ENCODE measurements at places on chromosomes 7 and 10.

DNA sequence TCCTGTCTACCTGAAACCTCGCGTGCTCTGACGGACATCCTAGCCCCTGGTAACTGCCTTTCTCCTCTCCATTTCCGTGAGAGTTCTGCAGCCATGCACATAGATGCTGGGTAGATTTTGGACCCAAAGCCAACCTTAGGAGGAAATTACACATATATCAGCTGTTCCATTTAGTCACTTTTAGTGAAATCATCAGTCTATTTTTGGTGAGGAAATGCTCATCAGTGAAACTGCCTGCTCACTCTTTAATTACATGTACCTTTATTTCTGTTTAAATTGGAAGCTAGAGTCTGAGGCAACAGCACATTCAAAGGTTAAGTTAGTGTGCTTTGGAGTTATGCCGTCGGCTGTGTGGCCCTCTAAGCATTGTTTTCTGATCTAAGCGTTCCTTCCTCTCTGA, 231.3 kb downstream of the WDR37 start:
- no peak for DNase-seq

DNA sequence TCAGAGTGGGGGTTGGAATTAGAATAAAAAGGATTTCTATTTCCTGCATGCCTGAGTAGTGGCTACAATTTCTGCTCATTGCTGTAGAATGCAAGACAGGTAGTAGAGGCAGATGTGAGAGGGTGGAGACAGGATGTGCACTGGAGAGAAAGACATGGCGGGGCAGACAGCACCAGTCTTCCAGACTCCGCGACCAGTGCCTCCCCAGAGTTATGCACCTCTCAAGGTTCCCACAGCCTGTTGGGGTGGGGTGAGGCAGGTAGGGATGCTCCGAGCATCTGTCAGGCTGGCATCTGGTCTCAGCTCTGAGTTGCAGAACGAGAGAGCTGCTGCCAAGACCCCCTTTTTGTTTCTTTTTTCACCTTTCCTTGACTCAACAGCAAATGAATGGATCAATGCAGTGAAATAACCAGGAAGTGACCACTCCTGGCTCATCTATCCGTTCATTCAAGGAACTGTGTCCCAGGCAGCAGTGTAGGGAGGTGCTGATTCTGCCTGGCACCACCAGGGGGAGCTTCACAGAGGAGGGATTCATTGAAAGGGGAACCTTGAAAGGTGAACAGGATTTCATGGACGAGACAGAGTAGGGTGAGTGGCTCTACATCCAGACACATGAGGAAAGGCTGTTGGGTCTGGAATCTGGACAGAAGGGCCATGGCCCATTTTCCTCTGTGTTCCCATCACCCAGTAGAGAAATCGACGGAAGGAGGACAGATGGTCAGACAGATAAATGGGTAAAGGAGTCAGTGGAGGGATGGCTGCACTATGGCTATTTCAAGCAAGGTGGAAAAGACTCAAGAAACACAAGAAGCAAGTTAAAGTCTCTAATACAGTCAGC, 17.2 kb upstream of the SLC18A3 start:
- DNase-seq = peak; percentile 78

GRCh38 chr7:118158766-118159165, 25.2 kb upstream of the LSM8 start:
- no peak for DNase-seq

- DNase-seq = peak; percentile 90
Measured at GRCh38 chr7:98870121-98870651, 372 bp upstream of the TMEM130 start.

- DNase-seq = no peak
Measured at GRCh38 chr10:104741127-104741526, 100.0 kb downstream of the SORCS3 start.

DNA sequence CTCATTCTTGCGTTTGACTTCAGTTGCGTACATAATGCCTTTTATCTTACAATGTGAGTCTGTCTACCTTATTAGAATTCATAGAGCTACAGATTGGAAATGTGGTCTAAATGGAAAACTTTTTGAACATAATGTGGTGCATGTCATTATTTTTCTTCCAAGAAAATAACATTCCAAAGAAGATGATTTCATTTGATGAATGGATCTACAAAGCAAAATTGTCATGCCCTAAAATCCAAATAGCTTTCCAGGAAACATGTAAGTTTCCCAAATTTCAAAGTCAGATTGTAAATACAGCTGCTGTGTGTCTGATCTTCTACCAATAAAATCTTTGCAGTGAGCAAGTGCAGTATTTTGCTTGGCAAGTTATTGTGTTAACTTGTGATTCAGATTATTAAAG, 101.8 kb upstream of the FZD8 start:
- DNase-seq = no peak

- peak; percentile 38 for DNase-seq
Measured at GRCh38 chr7:29879609-29880008, 73.3 kb downstream of the WIPF3 start.

GRCh38 chr7:128928159-128928813, 9.4 kb upstream of the IRF5 start:
- no peak for DNase-seq

DNA sequence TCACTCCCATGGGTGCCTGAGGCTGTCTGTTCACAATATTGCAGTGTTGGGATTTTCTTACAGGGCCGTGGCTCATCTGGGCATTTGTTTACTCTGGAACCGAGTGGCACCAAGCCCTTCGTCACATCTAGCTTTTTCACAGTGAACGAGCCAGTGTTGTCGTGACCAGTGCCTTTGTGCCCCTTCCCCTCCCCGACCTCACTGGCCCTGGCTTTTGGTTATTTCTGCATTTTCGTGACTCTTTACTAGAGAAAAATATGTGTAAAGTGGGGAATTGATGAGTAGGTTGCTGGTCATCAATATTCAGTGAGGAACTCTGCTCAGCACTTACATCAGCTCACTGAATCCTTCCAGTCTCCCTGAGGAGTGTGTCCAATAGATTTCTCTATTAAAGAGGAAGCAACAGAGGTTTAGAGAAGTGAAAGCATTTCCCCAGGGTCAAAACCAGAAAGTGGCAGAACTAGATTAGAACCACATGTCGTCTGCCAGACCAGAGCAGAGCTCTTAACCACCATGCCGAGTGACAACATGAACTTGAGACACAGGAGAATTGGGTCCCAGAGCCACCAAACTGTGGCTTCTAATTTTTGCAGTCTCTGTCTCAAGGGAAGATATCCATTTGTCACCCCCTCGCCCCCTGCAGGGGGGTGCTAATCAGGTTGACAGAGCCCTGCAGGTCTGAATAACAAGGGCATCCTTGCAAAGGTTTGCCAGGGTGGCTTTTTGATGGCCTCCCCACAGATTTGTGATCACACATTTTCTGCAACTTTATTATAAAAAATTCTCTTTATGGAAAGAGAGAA, 125.3 kb downstream of the CHN2 start:
- no peak for DNase-seq

- no peak for DNase-seq
Measured at GRCh38 chr10:112168733-112169132, 14.8 kb downstream of the GPAM start.

- DNase-seq = no peak
Measured at GRCh38 chr10:72265508-72265907, 8.2 kb upstream of the DDIT4 start.

GRCh38 chr10:88941026-88941425, 11.5 kb downstream of the ACTA2 start:
- DNase-seq = no peak

GRCh38 chr10:16933783-16934182, 116.6 kb upstream of the RSU1 start:
- no peak for DNase-seq

GRCh38 chr10:96991313-96991841, 159.3 kb downstream of the LCOR start:
- DNase-seq = peak; percentile 64

DNA sequence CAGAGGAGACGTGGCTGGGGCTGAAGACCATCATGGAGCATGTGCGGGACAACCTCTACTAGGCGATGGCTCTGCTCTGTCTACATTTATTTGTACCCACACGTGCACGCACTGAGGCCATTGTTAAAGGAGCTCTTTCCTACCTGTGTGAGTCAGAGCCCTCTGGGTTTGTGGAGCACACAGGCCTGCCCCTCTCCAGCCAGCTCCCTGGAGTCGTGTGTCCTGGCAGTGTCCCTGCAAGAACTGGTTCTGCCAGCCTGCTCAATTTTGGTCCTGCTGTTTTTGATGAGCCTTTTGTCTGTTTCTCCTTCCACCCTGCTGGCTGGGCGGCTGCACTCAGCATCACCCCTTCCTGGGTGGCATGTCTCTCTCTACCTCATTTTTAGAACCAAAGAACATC, 22.0 kb upstream of the CPA5 start:
- DNase-seq = no peak

- DNase-seq = peak; percentile 92
Measured at GRCh38 chr10:48606530-48607355, 1.9 kb upstream of the ARHGAP22 start.

- DNase-seq = no peak
Measured at GRCh38 chr7:93008833-93009232, 108.9 kb downstream of the SAMD9 start.

GRCh38 chr10:120612756-120613155, 155.7 kb downstream of the PLPP4 start:
- DNase-seq = no peak

GRCh38 chr10:47145290-47145934, 154.6 kb upstream of the GDF10 start:
- no peak for DNase-seq

GRCh38 chr7:82129091-82129490, 314.5 kb downstream of the CACNA2D1 start:
- DNase-seq = no peak

GRCh38 chr7:128891110-128891941, 19.2 kb downstream of the KCP start:
- no peak for DNase-seq

DNA sequence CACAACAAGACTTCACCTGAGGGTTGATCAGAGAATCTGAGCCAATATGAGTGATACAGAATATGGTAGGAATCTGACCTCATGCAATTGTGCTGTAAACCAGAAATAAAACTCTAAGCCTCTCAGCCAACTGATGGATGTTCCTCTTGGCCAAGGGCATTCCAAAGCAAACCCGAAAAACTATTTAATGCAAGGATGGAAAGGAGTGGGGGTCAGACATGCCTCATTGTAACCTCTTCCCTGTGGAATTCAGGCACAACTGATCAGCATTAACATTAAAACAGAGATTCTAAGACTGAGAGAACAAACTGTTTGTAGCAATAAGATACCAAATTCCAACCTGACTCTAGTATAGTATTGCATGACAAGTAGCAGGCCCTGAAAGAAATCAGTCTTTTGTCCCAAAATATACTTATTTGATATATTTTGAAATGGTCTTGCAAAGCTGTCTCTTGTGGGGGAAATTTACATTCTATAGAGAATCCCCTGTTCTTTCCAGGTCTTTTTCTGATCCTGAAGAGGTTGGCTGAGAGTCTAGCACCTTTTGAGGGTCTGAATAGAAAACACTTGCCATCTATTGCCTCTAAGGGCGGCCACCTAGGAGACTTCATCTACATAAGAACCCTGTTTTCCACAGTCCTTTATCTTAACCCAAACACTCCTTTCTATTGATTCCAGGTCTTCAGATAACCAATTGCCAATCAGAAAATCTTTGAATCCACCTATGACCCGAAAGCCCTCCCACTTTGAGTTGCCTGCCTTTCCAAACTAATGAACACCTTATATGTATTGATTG, 50.4 kb upstream of the WDR11 start:
- no peak for DNase-seq

- peak; percentile 63 for DNase-seq
Measured at GRCh38 chr10:102782673-102783551, 39.2 kb downstream of the WBP1L start.

- DNase-seq = peak; percentile 21
Measured at GRCh38 chr7:92790992-92791391, 45.4 kb downstream of the CDK6 start.

DNA sequence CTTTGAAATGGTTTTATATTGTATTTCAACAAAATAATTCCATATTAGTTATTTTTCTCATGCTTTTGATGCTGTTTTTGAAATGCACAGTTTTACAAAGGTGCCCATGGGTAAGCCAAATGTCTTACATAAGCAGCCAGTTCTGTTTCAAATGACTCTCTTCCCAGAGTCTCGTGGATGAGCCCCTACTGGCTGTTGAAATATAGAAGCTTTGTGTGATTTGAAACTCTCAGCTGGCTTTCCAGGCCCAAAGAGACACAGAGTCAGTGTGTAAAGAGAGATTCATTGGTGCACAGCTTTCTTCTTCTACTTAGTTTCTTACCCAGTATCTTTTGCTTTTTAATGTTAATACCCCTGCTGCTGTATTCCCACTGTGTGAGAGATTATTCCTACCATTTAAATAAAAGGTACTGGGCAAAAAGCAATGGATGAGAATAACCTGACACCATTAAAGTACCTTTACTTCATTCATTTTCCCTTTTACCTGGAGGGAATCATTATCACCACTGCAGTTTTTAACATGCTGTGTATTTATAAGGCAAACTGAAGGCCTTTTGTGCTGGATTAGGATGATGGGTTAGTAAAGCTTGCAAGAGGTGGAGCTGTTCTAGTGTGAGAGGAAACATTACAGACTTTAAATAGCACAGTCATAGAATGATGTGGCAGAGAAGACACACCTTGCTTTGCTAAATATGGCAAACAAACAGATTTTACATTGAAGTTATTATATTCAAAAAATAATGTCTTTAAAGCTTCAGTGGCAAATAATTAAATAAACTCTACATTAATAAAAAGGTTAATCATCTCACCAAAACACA, 415.1 kb downstream of the THSD7A start:
- no peak for DNase-seq

- DNase-seq = peak; percentile 64
Measured at GRCh38 chr10:95445837-95446486, 115.2 kb downstream of the SORBS1 start.

DNA sequence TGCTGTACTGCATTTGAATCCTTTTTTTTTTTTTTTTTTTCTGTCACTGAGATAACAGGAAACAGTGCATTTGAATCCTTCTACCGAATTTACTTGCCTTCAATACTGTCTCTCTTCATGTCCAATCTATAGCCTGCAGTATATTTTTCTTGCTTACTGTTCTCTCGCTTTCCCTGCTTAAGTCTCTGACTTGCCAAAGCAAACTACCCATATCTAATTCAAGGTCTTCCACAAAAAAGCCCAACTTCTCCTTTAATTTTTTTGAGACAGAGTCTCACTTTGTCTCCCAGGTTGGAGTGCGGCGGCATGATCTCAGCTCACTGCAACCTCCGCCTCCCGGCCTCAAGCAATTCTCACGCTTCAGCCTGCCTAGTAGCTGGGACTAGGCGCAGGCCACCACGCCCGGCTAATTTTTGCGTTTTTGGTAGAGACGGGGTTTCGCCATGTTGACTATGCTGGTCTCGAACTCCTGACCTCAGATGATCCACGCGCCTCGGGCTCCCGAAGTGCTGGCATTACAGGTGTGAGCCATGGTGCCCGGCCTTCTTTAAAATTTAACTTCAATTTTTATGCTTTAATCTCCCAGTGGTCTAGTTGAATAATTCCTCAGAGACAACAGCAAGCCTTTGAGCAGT, 882 bp downstream of the PDCD11 start:
- no peak for DNase-seq

Measured in hepatic stellate cell (primary cell).